Stimulated activated CD8-positive, alpha-beta memory T cell treated with anti-CD3 and anti-CD28 coated beads, Interleukin-4, amount 100 ng/mL, for 1 hour (primary cell): ENCODE measurements at places on chromosomes 5 and 9.

DNA sequence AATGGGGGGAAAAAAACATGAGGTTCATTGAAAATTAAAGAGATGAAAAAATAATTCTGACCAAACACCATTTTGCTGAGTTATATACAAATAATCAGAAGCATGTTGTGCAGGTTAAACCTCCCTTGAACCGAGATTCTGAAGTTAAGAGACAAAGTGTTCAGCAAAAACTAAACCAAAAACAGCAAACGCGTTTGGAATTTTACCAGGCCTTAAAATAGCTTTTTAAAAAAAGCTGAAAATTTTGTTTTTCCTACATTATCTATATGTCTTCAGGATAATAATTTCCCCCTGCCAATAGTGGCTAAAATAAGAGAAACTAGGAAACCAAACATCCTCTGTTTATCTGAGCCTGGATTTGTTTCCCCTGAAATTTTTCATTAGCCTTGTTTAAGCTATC, 191.7 kb upstream of the DAPK1 start:
- no peak for DNase-seq

DNA sequence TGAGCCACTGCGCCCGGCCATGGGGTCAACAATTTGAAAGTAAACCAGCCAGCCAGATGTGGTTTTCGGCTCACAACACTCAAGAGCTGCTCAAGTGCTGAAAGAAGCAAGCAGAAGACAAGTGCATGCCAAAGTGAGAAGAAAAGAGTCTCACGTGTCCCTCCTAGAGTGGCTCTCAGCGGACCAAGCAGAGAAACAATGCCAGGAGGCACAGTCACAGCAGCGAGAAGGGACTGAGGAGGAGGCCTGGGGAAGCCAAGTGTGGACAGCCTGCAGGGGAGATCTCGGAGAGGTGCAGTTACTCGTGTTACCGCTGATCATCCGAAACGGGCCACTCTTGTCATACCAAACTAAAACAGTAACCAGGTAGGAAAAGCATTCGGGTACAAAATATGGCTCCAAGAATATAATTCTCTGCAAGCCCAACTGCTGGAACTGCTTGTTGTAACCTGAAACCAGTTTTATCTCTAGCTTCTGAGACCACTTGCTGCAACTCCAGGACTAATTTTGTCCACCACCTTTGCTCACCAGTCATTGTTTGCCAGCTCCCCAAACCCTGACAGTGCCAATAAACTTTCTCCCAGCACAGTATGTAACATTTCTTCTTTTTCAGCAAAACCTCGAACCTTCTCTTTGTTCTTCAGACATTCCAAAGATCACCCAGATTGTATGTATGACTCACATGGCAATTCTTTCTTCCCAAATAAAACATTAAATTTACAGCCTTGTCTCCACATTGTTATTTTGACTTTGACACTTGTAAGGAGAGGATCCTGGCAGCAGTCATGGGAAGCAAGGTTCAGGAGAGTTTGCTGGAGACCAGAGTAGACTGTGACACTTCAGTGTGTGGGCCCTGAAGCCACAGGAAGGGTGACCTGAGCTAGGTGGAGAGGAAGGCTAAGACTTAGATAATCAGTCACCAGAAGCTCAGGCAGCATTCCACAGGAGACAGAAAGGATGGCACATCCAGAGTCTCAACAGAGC, 6.3 kb downstream of the SLC35D2 start:
- no peak for DNase-seq

DNA sequence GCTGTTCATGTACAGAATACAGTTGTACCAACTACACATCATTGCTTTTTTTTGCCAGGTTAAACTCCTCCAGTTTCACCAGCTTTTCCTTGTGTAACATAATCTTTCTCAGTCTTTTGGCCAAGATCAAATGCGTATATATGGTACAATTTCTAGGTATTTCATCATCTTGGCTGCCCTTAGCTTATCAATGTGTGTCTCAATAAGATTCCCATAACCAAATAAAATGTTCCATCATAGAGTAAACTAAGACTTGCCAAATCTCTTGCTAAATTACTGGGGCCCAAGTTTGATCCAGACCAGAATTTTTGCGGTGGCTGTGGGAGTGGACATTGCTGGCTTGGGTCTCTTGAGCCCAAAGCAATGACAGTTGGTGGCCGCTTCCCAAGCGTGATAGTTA, 24.3 kb upstream of the ERBIN start:
- no peak for DNase-seq

GRCh38 chr5:177294632-177295031, 8.9 kb downstream of the RAB24 start:
- DNase-seq, result no peak

- DNase-seq, result no peak
These were observed 15.8 kb downstream of the CSF2 start for GRCh38 chr5:132089363-132089762.
